ENCODE measurements at places on chromosomes 7 and 10. TPM values are rescaled to one million over a fixed set of nuclear protein-coding genes. Genes with fewer than 3 reads are reported as not detected.

Gene CRPPA
- 0.34 TPM for total RNA-seq

Gene GPR26
- not detected for total RNA-seq

Gene STEAP1B
- total RNA-seq, result 0.30 TPM

Gene SPDYE11
- not detected for total RNA-seq

Gene JCAD
- total RNA-seq, result 9.6 TPM

Gene PPP3CB
- 18.8 TPM for total RNA-seq

Gene PAPOLB
- not detected for total RNA-seq

Gene AZGP1
- total RNA-seq, result not detected

Gene PDE6C
- total RNA-seq, result not detected

Gene FEZF1
- not detected for total RNA-seq

Gene EPO
- total RNA-seq, result not detected

Gene ELFN1
- 0.49 TPM for total RNA-seq

Gene CYP2C19
- not detected for total RNA-seq

Gene LYZL2
- not detected for total RNA-seq

Gene FKBP9
- 76.3 TPM for total RNA-seq

Gene TRIM73
- 3.1 TPM for total RNA-seq

Gene WNT16
- not detected for total RNA-seq

Gene MLXIPL
- total RNA-seq, result 0.25 TPM

Gene UCN3
- total RNA-seq, result not detected

Gene FOXL3
- not detected for total RNA-seq

Gene TUBB8
- 0.11 TPM for total RNA-seq

Gene PPP1R17
- not detected for total RNA-seq

Gene BAMBI
- total RNA-seq, result 18.9 TPM

Gene ASIC3
- total RNA-seq, result 11.6 TPM

Gene FGF8
- total RNA-seq, result 0.08 TPM

Gene DPYSL4
- total RNA-seq, result 16.6 TPM

Gene SH2D4B
- total RNA-seq, result not detected

Gene EMX2
- not detected for total RNA-seq

Gene OR2A7
- not detected for total RNA-seq

Gene NEURL1
- total RNA-seq, result 0.20 TPM

Gene MPP7
- 0.15 TPM for total RNA-seq

Gene ABLIM1
- 45.6 TPM for total RNA-seq

Gene SPAM1
- total RNA-seq, result not detected

Gene C10orf67
- 0.06 TPM for total RNA-seq

Gene FAM180A
- not detected for total RNA-seq

Gene SLC18A3
- total RNA-seq, result not detected
